ENCODE measurements at places on chromosomes 5 and 9. TPM values are rescaled to one million over a fixed set of nuclear protein-coding genes. Genes with fewer than 3 reads are reported as not detected.

Gene NPR3
- total RNA-seq = 18.3 TPM

Gene EIF4E1B
- not detected for total RNA-seq

Gene CCL28
- total RNA-seq = 0.81 TPM

Gene LCN10
- 7.7 TPM for total RNA-seq

Gene APBA1
- total RNA-seq = 2.0 TPM

DNA sequence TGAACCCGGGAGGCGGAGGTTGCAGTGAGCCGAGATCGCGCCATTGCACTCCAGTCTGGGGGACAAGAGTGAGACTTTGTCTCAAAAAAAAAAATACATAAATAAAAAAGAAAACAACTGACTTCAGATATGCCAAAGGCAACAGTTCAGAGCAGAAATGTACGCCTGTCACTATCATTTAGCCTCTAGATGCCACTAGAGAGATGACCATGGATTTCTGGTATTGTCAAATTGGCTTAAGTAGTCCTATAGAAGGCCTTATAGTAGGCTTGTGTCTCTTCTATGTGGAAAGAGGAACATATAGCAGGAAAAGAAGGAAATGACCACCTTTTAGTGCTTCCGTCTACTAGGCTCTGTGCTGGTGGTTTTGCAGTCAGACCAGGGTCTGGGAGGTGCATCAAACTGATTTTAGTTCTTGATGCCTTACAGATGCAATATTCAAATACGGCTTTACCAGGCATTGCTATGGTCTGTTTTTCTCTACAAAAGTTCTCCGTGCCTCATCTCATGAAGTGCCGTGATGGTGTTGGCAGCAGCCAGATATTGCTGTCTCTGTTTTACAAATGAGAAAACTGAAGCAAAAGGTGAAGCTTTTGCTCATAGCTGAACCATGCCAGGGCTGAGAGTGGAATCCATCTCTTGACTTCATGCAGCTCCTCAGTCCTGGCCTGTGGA, 17.2 kb downstream of the AGXT2 start:
- no peak for DNase-seq

- no peak for DNase-seq
Measured at GRCh38 chr5:7382588-7382987, 13.3 kb upstream of the ADCY2 start.

GRCh38 chr9:18255158-18255629, 218.8 kb upstream of the ADAMTSL1 start:
- DNase-seq = peak; percentile 83

GRCh38 chr9:136960212-136960937, 8.3 kb downstream of the LCN12 start:
- no peak for DNase-seq

- DNase-seq = no peak
Measured at GRCh38 chr9:116377179-116377798, 223.7 kb downstream of the PAPPA start.

- no peak for DNase-seq
Measured at GRCh38 chr5:133334796-133335639, 277.3 kb downstream of the FSTL4 start.

GRCh38 chr9:99840072-99840471, 18.4 kb downstream of the NR4A3 start:
- no peak for DNase-seq

- DNase-seq = no peak
Measured at GRCh38 chr5:3531320-3531986, 64.2 kb upstream of the IRX1 start.

- DNase-seq = no peak
Measured at GRCh38 chr5:68114378-68115040, 101.0 kb upstream of the PIK3R1 start.

GRCh38 chr9:89915187-89915586, 310.4 kb downstream of the GADD45G start:
- DNase-seq = no peak
